Activated T-helper 1 cell treated with Interleukin-2 at 50 U/mL for 16 hours (primary cell): ENCODE measurements at places on chromosomes 1 and 21.

GRCh38 chr1:54230507-54231339 is 30.8 kb downstream of the MRPL37 start:
- DNase-seq: no peak

- no peak for DNase-seq
Observed at GRCh38 chr21:34623516-34623915, 8.6 kb upstream of the RCAN1 start.

- DNase-seq: no peak
Observed at GRCh38 chr1:25657121-25657882, 40.7 kb downstream of the MAN1C1 start.

- DNase-seq: no peak
Observed at GRCh38 chr1:225253173-225253572, 174.7 kb downstream of the LBR start.

DNA sequence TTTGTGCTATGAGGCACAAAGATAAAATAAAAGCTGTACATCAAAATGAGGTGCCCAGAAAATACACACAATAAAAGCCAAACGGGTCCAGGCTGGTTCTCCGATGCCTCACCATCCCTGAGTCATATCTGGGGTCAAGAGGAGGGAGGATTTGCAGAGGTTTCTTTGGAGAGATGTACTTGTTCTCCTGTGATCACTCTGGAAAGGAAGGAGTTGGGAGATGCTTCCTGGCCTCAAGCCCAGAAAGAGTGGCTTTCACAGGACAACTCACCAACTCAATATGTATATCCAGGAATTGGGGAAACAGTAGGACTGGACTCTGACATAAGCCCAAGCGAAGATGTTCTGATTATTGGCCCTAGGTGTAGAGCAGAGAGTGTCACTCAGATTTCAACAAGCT is 51.9 kb downstream of the DIPK1A start:
- no peak for DNase-seq

- DNase-seq: no peak
Observed at GRCh38 chr1:84497631-84498275, 8.4 kb upstream of the SPATA1 start.

- DNase-seq: no peak
Observed at GRCh38 chr1:222928212-222928611, 113.4 kb downstream of the DISP1 start.

- DNase-seq: no peak
Observed at GRCh38 chr1:84995484-84996334, 1.2 kb downstream of the MCOLN2 start.

- no peak for DNase-seq
Observed at GRCh38 chr1:91572044-91572443, 71.4 kb downstream of the CDC7 start.

- DNase-seq: no peak
Observed at GRCh38 chr1:236421022-236421421, 26.9 kb downstream of the EDARADD start.

DNA sequence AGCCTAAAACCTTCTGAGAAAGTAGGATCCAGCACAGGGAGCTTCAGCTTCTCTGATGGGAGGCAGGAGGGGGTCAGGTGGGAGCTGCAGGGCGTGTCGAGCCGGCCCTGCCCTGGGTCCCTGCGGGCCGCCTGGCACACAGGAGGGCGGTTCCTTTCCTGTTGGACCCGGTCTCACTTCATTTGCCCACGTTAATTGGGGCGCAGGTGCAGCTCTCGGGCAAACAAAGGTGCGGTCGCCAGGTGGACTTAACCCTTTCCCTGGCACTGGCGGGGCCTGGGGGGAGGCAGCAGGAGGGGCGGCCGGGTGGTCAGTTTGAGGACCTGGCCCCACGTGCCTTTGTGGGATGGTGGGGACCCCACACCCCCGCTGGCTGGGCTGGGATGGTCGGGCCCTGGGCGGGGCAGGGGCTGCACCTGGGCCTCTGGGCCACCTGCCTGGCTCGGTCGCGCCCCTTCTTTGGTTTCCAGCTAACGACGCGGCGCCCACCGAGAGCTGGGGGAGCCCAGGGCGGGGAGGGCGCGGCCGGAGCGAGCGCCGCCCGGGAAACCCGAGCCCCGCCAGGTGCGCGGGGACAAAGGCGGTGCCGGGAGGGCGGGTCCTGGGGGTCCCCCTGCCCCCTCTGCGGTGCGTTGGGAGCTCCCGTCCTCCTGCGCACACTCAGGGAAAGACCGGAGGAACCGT is 20.8 kb upstream of the C1orf159 start:
- no peak for DNase-seq

- DNase-seq: no peak
Observed at GRCh38 chr1:215529111-215529510, 38.0 kb upstream of the KCTD3 start.

- DNase-seq: no peak
Observed at GRCh38 chr1:162003830-162004215, 19.8 kb downstream of the OLFML2B start.

GRCh38 chr1:18684303-18684702 is 53.7 kb downstream of the PAX7 start:
- DNase-seq: no peak

DNA sequence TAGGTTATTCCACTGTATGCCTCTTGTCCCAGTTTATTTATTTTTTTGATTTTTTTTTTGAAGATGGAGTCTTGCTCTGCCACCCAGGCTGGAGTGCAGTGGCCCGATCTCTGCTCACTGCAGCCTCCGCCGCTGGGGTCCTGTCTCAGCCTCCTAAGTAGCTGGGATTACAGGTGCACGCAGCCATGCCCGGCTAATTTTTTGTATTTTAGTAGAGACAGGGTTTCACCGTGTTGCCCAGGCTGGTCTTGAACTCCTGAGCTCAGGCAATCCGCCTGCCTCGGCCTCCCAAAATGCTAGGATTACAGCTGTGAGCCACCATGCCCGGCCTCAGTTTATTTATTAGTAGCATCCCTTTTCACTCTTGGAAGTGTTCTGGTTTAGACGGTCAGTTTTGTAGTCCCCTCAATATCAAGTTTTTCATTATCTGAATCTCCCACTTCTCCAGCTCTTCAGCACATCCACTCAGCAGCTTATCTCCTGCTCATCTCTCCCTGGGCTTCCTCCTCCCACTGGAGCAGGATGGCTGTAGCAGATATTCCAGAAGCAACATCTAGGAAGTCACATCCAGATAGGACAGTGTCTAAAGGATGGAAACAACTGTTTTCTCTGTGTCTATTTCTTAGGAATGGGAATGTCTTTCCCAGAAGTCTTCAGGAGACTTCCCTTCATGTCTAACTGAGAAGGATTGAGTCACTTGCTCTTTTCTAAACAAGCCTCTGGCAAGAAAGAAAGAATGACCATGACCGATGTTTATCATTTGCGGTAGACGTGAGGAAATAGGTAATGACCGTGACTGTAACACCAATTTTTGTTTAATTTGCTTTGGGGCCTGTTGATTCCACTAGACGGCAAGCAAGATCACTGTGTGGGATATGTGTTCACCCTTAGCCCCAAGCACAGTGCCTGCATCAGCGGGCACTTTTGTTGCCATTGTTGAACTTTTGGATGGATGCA is 14.4 kb downstream of the CCDC190 start:
- no peak for DNase-seq

DNA sequence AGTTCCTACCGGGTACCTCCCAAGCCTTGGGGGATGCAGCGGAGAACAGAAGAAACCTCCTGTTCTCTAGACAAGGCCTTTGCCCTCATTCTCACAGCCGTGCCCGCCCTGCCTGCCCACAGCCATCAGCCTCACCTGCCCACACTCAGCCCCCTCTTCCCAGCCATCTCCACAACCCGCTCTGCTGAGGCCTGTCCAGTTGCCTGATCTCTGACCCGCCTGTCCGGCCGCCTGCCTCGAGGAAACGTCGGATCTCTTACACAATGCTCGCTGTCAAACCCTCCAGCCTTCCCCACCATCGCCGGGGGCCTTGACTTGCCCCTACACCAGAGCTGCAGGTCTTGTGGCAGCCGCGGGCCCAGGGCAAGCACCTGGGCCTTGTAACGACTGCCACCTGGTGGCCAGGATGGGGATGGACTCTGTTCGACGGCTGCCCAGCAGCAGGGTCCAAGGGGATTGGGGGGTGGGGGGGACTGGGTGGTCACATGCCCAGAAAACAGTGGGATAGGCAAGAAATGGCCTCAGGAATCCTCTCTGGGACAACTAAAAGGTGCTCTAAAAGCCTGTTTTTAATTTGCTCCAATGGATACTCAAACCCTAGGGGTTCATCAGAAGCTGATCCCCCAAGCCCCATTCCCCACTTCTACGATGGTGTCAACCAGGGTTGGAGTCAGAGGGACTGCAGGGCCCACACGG is 31.0 kb downstream of the SLC45A1 start:
- DNase-seq: peak; percentile 50

GRCh38 chr1:15410223-15410883 is 665 bp downstream of the EFHD2 start:
- DNase-seq: no peak

DNA sequence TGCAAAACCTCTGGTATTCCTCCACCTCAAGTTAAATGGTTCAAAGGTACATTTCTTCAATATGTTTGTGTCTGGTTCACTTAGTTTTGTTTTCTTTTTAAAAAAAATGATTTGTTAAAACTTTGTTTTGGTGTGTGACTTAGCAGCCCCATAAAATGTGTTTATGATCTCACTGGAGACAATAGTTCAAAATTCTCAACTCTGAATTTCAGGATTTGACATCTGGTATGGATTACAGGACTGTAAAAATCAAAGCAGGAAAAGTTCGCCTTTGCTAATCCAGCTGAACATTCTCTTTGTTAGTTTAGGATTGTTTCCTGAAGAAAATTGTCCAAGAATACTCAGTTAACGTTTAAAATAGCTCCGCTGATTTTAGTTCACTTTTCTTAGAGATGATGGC is 231.7 kb downstream of the HMCN1 start:
- no peak for DNase-seq

GRCh38 chr1:13536571-13536970 is 22.8 kb upstream of the LRRC38 start:
- no peak for DNase-seq

DNA sequence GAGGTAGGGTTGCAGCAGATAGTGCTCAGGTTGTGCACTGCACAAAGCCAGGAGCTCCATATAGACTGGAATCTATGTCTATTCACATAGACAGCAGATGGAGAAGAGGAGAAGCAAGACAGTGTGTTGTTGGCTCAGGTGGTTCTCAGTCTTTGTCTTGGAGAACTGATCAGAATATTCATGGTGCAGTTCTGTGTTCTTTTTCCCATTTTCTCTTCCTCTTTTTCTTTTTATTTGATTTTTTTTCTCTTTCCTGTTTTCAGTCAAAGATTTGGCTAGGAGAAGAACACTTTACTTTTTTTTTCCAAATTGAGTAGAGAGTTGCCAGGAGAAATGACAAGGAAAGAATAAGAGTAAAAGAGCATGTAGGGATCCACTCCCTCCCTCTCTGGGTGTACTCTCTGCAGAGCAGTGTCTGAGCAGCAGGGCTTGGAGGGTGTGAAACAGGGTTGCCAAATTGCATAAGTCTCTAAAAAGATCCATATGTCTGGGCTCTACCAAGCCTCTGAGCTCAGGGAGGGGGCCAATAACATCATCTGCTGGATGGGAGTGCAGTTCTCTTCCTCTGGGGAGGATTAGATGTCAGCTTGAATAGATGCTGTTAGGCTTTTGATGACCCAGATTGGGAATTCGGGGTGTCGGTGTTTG is 8.7 kb upstream of the CD34 start:
- DNase-seq: no peak

- no peak for DNase-seq
Observed at GRCh38 chr1:175319912-175320230, 127.3 kb upstream of the KIAA0040 start.

GRCh38 chr1:6967431-6968111 is 182.3 kb downstream of the CAMTA1 start:
- DNase-seq: no peak

GRCh38 chr1:113244112-113244820 is 146.0 kb upstream of the MAGI3 start:
- no peak for DNase-seq

DNA sequence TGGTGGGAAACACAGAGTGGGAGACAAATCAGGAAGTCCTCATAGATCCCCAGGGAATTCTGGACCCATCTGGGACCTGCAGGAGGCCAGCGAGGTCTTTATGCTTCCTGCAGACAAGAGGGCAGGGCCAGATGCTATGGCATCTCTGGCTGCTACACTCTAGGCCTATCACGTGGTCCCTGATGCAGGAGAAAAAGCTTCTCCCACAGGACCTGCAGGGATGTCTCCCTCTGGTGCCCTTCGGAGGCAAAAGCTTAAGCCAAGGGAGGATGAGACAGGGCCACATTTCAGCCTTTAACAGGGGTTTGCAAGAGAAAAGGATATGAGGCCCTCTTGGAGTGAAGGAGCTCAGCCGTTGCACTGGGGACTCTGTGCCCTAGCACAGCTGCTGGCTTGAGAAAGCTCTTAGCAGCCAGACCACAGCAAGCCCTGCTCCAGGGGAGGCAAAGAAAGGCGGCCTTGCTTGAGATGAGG is 243.0 kb downstream of the C1orf94 start:
- DNase-seq: no peak

DNA sequence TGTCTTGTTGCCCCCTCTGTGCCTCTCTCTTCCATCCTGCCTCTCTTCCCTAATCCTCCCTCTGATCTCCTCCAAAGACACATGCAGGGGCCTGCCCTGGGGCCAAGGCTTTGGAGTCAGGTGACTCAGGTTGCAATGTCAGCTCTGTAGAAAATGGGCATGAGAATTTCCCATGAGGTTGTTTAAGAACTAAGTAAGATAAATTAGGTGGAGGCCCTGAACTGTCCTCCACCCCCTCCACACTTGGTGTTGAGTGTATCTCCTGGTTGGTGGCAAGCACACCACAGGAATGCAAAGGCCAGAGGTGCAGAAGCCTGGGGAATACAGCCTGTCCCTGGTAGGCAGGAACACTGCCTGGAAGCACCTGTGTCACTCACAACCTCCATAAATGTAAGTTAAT is 63.9 kb upstream of the GRIK3 start:
- no peak for DNase-seq

- no peak for DNase-seq
Observed at GRCh38 chr1:86303041-86303690, 93.0 kb downstream of the ODF2L start.

GRCh38 chr1:207264663-207265252 is 56.7 kb upstream of the CD55 start:
- DNase-seq: no peak
